Hematopoietic multipotent progenitor cell (in vitro differentiated cells): ENCODE measurements at places on chromosomes 5 and 9.

DNA sequence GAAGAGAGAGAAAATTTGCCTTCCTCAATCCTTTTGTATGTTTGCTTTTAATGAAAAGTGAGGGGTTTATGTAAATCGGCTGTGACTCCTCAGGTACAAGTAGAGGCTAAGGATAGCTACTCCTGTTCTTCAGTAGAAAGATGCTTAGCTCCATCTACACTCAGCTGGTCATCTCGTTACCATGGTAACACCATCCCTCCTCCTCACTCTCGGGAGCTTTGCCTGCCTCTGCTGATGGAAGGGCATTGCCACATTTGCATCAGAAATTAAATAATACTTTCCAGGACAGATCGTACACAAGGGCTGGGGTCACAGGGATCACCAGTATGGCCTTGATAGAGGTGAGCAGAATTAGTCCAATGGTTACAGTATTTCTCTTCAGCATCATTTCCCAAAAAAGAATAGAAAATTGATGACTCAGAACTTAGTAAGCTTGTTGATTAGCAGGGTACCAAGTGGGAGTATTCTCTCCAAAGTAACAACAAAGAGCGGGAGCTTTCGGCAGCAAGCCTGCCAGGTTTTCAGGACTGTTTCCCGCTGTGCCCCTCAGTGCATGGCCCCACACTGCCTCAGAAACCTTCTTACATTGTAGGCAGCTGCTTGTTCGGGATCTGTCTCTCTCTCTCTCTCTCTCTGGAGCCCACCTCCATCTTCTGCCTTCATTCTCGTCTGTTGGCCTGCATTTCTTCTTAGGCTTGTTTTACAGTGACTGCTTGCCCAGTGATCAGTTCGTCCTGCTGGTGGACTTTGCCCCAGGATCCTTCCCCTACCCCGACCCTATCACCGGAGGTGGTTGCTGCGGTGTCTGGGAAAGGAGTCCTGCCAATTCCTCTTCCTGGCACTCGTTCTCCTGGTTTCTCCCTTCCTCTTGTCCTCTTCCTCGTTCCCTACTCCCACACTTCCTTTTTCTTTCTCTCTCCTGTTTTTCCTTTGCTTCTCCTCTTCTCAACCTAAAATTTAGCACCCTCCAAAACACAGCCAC lies 51.9 kb upstream of the SNAPC3 start:
- DNase-seq = no peak

DNA sequence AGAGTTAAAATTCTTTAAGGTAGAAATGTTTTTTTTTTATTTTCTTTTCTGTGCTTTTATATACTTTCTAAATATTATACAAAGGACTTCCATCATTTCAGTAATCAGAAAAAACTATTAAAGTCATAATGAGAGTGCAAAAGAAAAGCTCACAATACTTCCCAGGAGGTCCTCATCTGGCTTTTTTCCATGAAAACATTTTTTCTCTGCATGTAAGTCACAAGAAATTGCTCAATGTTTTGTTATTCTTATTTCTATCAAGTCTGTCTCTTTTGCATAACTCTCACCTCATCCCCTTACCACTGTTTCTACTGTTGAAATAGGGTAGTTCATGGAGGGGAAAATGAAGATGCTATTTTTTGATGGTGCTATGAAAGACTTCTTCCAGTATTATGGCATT lies 375.0 kb downstream of the TMEM232 start:
- no peak for DNase-seq

DNA sequence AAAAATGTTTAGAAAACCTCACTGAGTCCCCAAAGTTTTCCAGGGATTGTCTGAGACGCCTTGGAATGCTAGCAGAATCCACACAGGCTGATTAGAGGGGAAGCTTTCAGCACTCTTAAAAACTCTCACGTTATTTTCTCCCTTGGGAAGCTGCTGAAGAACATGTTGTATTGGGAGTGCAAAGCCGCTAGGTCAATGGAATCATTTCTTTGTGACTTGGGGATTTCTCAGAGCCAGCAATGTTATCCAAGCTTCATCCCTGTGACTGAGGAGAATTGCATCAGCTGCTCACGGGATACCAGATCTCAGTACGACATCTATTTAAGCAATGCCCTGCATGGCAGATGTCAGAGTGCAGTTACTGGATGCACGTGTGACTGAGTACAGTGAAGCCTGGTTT lies 426.4 kb upstream of the MPDZ start:
- no peak for DNase-seq

DNA sequence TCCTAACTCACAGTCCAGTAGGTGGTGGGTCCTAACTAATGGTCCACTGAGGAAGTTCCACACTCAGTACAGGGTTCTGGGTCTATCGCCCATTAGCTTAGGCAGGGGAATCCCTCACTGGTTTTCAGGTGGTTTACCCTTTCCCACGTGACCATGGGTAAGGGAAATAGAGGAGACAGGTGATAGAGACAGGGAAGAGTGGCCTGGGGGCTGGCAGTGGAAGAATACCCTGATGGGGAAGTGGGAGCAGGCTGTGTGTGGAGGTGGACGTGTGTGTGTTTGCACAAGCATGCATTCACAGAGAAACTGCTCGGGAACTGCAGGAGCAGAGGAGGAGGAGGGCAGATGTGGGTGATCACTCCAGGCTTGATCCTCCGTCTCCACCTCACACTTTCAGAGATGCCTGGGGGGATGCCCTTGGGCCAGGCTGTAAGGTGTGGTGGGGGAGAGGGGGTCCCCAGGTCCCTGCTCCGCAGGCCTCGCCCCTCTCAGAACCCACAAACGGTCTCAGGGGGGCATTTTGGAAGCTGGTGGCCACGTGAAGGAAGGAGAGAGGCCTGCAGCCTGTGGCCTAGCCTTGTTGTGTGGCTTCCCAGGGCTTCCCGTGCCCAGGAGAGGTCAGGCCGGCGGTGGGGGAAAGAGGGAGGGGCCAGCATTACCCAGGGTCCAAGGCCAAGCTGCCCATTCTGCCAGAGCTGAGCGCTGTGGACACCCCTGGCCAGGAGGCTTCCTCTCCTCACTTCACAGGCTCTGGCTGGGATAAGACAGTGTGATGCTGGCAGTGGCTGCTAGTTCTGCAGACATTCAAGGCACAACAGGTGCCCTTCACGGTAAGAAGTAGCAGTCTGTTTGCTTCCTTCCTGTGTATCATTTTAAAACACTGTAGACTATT lies 80.0 kb downstream of the OTULIN start:
- no peak for DNase-seq

DNA sequence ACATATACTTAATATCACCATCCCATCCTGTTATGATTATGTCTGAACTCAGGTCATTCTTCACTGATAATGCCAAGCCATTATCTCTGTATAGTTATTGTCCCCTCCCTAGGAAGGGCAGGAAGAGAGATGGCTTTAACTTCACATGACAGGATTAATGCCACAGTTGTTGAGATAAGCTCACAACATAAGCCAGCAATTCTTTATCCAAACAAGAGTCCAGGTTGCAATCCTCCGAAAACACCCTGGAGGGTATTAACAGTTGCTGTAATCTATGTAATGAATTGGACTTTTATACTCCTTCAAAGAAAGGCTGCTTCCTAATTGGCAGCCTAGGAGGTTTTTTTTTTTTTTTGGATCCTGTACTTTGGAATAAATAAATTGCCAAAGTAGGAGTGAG lies 779.4 kb downstream of the SEMA5A start:
- DNase-seq = no peak

- no peak for DNase-seq
Measured at GRCh38 chr5:14337593-14337992, 194.5 kb downstream of the TRIO start.

- DNase-seq = no peak
Measured at GRCh38 chr5:31757806-31758205, 118.9 kb downstream of the PDZD2 start.

- DNase-seq = no peak
Measured at GRCh38 chr5:60526336-60526875, 173.6 kb downstream of the DEPDC1B start.

DNA sequence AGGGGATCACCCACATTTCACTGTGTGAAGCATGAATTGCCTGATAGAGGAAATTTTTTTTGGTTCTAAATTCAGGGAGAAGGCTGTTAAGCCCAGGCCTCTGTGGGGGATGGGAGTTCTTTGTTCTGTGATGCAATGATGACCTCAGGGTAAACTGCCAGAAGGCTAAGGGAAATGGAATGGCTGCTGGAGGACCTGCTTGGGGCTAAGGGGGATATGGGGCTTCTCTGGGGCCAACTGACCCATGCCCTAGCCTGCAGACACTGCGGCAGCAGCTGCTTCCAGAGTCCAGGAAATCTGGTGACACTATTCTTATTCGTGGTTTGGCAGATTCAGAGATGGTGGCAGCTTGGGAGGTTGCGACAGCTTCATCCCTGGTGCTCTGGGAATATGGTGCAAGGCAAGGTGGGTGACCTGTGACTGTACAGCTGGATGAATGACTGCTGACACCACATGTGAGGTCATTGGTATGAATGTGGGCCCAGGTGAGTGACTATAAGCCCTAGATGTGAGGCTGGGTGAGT lies 30.3 kb downstream of the VCP start:
- DNase-seq = no peak

GRCh38 chr5:146909255-146910068 lies 30.9 kb upstream of the PPP2R2B start:
- no peak for DNase-seq

GRCh38 chr5:169201597-169201996 lies 99.3 kb downstream of the SLIT3 start:
- no peak for DNase-seq

- no peak for DNase-seq
Measured at GRCh38 chr9:76162086-76162730, 232.0 kb downstream of the RFK start.

GRCh38 chr5:149448431-149448830 lies 69.3 kb upstream of the IL17B start:
- no peak for DNase-seq

- no peak for DNase-seq
Measured at GRCh38 chr5:55222985-55223811, 3.9 kb downstream of the MCIDAS start.

- no peak for DNase-seq
Measured at GRCh38 chr9:37209431-37210386, 89.3 kb downstream of the ZCCHC7 start.

- DNase-seq = no peak
Measured at GRCh38 chr5:67807439-67807888, 408.1 kb upstream of the PIK3R1 start.

DNA sequence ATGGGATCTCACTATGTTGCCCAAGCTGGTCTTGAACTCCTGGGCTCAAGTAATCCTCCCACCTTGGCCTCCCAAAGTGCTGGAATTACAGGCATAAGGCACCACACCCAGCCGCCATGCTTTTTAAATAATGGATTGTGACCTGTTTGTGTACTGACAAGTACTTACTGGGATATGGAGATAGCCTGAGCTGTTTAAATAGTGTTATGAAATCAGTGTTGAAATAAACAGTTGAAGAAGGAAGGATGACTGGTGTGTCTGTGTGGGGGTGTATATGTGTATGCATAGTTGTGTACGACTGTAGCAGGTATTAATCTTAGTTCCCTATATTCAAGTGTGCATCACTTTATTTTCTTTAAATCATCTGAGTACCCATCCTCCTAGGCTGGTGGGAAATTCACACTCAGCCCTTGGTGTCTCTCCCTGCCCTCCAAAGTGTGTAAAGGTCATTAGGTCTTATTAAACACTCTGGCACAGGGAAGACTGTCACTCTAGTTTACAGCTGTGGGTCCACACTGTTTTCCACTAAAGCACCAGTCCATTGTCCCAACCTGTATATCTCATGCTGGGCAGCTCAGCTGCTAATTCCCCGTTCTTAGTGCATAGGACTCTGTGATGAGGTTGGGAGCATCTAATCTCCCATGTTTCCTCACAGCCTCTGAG lies 91.0 kb downstream of the SNX18 start:
- no peak for DNase-seq

- no peak for DNase-seq
Measured at GRCh38 chr9:131873891-131874440, 134.1 kb upstream of the RAPGEF1 start.

- DNase-seq = peak; percentile 65
Measured at GRCh38 chr9:89603767-89604665, 796 bp upstream of the GADD45G start.

- no peak for DNase-seq
Measured at GRCh38 chr9:32253731-32254130, 130.7 kb upstream of the ACO1 start.

DNA sequence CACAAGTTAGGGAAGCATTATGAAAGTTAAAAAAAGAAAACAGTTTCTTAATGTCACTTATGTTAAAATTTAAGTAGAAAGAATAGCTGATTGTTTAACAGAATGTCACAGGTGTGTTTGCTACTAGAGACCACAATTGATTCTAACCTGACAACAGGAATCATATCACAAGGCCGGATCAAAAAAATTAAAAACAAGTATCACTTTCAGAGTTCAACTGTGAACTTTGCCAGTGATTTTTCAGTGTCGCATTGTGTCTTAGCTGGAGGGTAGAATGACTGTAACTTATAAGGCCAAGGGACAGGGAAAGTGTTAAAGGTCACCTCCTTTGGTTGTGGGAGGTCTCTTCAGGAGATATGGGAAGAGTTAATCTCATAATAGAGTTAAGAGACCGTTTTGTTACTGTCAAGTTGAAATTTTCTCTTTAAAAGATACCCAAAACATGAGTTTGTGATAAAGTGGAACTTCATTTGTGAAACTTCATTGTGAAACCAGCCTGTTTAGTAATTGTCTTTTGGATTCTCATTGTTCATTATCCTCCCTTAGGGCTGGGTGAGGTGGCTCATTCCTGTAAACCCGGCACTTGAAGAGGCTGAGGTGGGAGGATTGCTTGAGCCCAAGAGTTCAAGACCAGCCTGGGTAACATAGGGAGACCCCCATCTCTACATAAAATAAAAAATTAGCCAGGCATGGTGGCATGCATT lies 40.9 kb downstream of the CPEB4 start:
- no peak for DNase-seq

DNA sequence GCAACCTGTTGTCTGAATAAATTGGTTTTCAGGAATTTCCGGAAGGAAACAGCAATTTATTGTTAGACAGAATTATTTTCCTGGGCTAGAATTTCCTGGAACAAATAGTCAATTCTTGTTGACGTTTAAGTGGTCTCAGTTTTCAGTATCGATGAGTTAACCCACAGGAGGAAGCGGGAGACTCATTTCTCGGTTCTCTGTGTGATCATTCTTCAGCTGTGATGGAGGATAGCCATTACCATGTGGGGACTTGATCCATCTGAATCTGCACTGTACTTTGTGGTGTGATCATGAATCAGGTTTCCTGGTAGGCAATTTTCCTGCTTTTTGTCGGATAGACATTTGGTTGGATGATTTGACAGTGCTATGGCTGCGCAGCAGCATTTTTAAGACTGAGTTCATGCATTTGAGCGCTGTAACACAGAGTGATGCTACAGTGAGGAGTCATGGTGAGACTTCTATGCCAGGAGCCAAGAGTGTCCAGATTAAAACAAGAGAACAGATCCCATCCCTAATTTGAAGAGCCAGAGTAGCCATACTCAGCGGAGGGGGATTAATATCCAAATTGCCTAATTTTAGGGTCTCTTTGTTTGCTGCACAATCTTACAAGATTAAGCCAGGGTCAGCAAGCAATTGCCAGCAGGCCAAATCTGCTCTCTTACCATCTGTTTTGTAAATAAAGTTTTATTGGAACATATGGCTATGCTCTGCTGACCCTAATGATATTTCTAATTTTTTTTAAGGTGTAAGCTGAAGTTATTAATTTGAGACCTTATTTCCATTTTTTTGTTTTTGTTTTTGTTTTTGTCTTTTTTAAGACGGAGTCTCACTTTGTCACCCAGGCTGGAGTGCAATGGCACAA lies 355.9 kb downstream of the RAB3C start:
- no peak for DNase-seq
